ENCODE measurements at places on chromosomes 5 and 9.

- peak; percentile 64 for DNase-seq
Measured at GRCh38 chr9:89497978-89498851, at the start of gene SEMA4D. TSS of gene SEMA4D (minus strand) at chr9:89498113. CDS start at chr9:89405456, 92,657 bp downstream.

GRCh38 chr5:4294878-4295277 is 699.2 kb downstream of the IRX1 start:
- no peak for DNase-seq

GRCh38 chr5:169554251-169554650 is 29.3 kb upstream of the SPDL1 start:
- no peak for DNase-seq

DNA sequence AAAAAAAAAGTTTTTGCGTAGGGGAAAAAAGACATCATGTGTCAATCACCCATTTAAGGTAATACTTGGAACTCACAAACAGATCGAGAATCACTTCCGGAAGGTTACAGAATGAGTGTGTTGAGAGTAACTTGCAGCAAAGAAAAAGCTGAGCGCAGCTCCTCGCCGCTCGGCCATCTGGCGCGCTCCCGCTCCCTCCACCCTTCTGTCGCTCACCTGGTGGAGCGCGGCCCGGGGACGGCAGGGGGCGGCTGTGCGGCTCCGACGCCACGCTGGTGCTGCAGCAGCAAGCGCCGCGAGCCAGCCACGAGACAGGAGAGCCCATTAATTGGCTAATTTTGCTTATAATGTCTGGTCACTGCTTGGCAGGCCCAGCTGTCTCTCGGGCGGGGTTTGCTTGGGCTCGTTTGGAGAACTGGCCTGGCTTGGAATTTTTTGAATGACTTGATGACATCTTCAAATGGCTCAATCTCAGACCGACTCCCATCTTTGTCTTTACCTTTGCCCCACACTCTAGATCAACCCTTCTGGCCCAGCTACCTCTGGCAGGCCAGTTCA is 601.8 kb downstream of the CCDC171 start:
- no peak for DNase-seq

DNA sequence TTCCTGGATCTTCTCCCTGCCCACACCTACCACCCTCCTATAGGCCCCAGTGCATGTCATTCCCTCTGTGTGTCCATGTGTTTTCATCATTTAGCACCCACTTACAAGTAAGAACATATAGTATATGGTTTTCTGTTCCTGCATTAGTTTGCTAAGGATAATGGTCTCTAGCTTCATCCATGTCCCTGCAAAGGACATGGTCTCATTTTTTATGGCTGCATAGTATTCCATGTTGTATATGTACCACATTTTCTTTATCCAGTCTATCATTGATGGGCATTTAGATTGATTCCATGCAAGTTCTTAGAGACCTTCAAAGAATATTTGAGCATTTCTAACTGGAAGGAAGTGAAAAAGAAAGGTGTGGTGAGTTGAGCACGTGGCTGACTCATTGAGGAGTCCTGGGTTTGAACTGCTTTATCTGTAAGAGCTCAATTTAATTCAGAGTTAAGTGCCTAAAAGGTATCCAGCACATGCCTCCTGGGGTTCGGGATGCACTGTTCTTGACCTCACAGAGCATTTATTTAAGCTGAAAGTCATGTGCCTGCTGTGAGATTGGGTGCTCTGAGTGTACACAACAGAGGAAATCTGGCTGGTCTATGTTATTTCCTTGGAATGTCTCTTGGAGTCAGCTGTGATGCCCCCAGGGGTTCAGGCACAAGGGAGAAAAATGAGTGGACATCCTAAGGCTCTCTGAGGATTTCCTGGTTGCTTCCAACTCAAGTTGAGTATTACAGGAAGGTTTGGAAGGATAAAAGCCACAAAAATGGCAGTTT is 56.4 kb downstream of the SH3GL2 start:
- no peak for DNase-seq

DNA sequence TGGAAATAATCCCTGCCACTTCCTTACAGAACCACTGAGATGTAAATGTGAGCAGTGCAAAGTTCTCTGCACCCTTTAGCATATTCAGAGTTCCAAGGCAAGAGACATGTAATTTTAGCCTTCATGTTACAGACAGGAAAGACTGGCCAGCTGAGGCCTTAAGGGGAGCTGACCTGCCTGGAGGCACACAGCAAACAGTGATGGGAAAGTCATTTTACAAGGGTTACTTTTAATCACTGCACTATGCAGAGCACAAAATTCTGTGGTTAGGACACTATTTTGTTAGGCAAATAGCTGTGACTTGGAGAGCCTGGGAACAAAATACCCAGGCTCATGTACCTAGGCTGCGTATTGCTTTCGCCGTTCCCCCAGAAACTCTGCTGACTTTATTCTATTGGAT is 30.2 kb upstream of the TNIP1 start:
- no peak for DNase-seq

DNA sequence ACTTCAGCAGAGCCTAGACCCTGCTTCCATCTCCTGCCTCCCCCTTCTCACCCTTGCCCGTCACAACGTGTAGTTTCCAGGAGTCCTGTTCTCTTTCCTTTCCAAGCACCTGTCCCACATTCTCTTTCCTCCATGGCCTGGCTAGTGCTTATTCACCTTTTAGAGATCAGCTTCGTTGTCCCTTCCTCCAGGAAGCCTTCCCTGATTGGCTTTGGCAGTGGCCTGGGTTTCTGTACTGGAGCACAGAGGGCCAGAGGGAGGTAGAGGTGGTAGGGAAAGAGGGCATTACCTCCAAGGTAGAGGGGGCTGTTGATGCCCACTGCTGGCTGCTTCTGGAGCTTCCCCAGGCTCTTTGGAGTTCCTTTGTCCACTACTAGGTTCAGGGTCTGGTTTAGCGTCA is 93.7 kb upstream of the PANK3 start:
- DNase-seq, result no peak

- DNase-seq, result no peak
Measured at GRCh38 chr5:78300464-78301045, 6.1 kb upstream of the AP3B1 start.

- no peak for DNase-seq
Measured at GRCh38 chr5:10691826-10692785, 68.9 kb downstream of the DAP start.

GRCh38 chr9:112556497-112557442 is 70.1 kb downstream of the KIAA1958 start:
- no peak for DNase-seq

- no peak for DNase-seq
Measured at GRCh38 chr5:164175083-164175482, 669.7 kb downstream of the MAT2B start.

GRCh38 chr9:93501406-93501805 is 48.0 kb upstream of the FAM120AOS start:
- no peak for DNase-seq

- DNase-seq, result no peak
Measured at GRCh38 chr9:131043087-131043486, 34.1 kb downstream of the LAMC3 start.

- no peak for DNase-seq
Measured at GRCh38 chr9:15231788-15232635, 75.0 kb downstream of the TTC39B start.

GRCh38 chr5:5316334-5316733 is 106.1 kb upstream of the ICE1 start:
- no peak for DNase-seq

- no peak for DNase-seq
Measured at GRCh38 chr9:110571801-110572483, 7.6 kb downstream of the SVEP1 start.

- DNase-seq, result no peak
Measured at GRCh38 chr9:89407070-89407469, 88.8 kb downstream of the SECISBP2 start.

DNA sequence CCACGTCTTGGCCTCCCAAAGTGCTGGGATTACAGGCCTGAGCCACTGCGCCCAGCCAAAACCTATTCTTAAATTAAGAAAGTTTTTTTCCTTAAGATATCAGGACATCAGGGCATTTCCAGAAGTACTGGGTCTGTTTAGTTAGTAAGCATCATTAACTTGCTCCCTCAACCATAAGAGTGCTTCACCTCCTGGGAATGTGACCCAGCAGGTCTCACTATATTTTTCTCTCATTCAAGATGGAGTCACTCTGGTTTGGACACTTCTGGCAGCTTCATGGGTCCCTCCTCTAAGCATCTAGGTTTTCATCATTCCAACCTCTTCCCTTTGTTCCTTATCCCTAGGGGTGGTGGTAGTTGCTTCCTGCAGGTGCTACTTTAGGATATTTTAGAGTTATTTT is 10.3 kb upstream of the BRD3OS start:
- no peak for DNase-seq

DNA sequence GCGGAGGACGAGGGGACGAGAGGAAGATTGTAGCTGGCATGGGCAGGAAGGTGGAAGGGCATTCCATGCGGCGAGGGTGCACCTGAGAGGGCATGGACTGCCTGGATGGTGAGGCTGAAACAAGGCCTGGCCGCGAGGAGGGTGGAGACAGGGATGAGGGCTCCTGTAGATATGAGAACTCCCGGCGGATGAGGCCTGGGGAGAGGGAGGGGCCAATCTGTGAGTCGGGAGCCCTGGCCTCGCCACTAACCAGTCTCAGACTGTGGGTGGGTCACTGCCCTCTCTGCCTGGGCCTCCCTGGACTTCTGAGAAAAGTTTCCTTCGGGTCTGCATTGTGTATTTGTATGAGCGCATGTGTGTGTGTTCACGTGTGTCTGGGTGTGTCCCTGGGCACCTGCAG is 55.4 kb downstream of the LMX1B start:
- no peak for DNase-seq

DNA sequence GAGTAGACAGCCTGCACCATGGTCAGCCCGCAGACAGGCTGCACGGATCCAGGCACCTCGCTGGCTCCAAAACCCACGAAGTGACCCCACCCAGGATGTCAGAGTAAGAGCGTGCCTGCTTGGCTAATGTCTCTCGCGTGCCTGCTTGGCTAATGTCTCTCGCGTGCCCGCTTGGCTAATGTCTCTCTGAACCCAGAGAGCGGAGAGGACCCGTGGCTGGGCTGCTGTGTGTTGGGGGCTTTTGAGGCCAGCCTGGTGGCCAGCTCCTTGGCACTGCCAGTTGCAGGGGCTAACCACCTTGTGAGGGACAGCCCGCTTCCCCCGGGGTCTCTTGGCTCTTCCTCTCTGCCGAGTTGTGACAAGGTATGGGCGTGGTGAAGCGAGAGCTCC is 8.9 kb upstream of the RXRA start:
- peak; percentile 43 for DNase-seq

DNA sequence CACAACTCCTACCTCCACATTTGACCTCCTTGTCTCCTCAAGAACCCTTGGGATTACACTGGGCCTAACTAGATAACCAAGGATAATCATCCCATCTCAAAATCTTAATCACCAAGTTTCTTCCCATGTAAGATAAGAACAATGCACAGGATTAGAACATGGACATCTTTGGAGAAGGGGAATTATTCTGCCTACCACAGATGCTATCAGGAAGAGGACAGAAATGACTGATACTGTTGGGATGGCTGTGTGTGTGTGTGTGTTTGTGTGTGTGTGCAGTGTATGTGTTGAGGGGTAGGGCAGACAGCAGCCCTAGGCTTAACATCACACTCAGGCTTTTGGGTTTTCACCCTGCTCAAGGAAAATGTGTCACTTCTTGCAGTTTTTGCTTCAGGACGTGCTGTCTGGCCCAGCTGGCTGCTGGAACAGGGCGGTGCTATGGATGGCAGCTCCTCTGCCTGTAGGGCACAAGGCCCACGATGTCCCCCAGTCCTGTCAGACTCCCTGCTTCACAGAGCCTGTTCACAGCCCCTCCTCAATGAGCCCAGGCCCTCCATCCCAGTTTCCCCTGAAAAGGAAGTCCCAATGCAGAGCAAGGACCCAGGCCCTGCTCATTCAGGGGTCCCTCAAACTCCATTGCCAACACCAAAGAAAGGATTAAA is 7.7 kb downstream of the CA9 start:
- DNase-seq, result no peak

DNA sequence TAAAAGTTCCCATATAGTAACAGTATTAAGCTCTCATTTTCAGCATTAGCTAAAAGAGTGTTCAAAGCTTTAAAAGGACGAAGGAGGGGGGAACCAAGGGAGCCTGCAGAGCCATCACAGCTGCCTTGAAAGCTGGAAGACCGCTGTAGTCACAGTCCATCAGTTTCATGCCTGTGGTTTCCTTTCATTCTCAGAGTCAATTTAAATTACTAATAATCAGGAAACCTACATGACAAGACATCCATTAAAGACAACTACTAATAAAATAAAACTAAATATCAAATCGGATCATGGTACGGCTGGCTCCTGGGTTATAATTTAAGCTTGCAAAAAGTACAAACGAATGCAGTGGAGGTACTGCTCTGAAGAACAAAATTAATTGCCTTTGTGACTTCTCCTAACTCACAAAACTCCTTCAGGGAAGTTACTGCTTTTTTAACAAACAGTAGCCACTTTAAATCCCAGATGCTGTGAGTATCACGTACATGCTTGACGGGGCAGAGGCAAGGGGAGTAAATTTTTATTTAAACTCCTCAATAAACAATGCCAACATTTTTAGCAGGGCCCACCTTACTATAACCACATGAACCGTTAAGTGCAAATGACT is 213.5 kb downstream of the DENND1A start:
- DNase-seq, result no peak

- DNase-seq, result no peak
Measured at GRCh38 chr9:127051881-127052595, 70.4 kb downstream of the ANGPTL2 start.

DNA sequence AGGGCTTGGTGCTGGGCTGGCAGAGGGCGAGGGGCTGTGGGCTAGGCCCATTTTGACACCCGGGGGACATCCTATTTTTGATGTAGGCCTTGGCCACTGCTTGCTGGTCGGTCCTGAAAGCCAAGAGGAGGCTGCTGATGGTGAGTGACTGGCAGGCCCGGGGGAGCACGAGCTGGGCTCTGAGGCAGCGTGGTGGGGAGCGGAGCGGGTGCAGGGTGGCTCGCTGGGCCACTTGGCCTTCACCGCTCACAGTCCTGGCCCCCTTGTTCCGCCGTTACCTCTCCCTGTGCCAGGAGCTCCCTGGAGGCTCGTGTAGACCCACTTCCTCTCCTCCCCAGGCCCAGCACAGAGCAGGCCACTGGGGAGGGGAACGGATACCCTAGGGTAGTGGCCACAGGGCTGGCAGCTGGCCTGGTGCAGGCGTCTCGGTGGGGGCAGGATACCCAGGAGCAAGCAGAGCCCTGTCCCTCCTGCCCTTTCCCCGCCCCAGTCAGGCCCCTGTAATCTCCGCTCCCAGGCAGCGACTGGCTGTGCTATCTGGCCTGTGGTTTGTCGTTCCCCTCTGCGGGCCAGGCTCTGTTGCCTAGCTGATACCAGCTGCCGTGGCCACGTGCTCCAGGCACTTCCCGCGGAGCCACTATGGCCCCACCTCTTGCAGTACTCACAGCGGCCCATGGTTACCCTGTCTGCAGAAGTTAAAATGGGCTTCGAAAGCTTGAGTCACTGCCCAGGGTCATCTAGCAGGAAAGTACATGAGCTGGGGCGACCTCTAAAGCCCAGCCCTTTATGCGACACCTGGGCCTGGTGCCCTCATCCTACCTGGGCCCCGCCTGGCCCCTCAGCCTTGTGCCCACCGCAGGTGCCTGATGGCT is 11.7 kb upstream of the DOLPP1 start:
- peak; percentile 90 for DNase-seq

DNA sequence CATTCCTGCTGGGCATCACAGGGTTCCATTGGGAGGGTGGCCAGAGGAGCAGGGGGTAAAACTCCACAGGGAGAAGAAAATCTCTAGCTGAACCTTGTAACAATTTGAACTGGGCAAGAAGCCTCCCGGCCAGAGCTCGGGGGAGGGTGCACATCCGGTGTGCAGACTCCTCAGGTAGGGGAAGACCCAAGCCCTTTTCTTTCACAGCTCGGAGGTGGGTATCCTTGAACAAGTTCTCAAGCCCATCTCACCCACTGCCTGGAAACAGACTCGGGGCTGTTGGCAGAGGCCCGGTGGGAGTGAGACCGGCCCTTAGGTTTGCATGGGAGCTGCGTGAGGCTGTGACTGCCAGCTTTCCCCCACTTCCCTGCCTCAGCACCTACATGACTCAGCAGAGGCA is 111.5 kb upstream of the IL7R start:
- DNase-seq, result no peak

All from left lobe of liver (tissue), 2 donors.